ENCODE measurements at places on chromosomes 7 and 10.

- DNase-seq = no peak
Measured at GRCh38 chr7:37332243-37333016, 116.2 kb downstream of the ELMO1 start.

- DNase-seq = no peak
Measured at GRCh38 chr7:14236834-14237233, 247.4 kb upstream of the ETV1 start.

GRCh38 chr7:43537765-43538403 is 45.0 kb upstream of the STK17A start:
- DNase-seq = no peak

DNA sequence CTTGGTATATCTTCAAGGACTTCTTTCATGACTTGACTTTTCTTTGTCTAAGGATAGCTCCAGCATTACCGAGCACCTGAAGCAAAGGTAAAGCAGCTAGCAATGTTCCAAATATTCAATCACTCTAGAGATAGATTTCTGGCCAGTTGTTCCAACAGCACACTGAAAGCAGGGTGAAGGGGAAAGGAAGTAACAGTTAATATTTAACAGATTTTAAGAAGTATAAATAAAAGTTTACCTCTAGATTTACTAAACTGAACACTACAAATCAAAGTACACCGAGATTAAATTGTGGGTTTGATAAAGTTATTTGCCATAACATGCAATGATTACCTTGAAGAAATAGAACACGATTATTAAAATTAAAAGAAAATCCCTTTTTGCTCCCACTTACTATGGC is 70.9 kb upstream of the GRID1 start:
- DNase-seq = no peak

- DNase-seq = no peak
Measured at GRCh38 chr10:77383861-77384553, 253.6 kb downstream of the KCNMA1 start.

DNA sequence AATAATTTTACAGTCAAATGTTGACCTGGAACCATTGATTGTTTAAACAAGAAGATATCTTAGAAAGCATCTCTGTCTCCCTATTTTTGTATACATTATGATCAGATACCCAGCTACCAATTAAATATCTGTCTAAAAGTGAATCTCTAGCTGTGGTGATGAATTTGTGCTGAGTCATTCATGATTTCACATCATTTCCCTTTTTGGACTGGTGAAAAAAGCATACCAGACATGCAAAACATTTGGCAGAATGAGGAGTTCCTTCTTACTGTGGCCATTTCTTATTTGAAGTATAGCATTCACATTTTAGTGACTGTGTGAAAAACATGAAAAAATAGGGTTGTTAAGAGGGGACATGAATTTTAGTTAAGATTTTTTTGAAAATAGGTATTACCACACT is 98.0 kb upstream of the GATA3 start:
- no peak for DNase-seq

DNA sequence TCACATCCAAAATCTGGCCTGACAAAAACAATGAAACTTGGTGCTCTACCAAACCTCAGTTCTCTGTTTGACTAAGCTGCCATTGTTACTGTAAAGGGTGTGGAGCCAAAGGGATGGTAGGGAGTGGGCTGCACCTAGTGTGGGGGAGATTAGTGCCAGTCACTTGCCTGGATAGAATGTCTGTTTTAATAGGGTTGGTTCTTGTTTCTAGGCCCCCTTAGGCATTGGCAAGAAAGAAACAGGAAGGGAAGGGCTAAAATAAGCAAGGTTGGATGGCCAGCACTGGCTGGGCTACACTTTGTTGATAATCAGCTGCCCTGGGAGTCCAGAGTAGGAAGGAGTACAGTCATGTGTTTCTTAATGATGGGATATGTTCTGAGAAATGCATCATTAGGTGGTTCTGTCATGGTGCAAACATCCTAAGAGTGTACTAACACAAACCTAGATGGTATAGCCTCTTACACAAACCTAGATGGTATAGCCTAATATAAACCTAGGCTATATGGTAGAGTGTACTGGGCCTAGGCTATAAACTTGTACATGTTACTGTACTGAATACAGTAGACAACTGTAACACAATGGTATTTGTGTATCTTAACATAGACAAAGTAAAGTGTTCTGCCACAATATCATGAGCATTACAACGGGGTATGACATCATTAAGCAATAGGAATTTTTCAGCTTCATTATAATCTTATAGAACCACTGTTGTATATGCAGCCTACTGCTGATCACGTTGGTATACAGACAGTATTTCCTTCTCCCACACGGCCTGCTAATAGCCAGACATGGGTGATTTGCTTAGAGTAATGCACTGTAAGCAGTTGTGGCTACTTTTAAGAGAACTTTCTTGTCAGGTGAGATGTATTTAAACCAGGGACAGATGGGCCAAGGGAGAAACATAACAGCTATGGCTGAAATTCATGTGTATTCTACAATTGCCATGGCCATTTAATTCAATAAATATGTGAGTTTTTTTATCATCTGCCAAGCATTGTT is 15.4 kb downstream of the BBIP1 start:
- no peak for DNase-seq

- no peak for DNase-seq
Measured at GRCh38 chr10:75547391-75548298, 116.2 kb downstream of the LRMDA start.

DNA sequence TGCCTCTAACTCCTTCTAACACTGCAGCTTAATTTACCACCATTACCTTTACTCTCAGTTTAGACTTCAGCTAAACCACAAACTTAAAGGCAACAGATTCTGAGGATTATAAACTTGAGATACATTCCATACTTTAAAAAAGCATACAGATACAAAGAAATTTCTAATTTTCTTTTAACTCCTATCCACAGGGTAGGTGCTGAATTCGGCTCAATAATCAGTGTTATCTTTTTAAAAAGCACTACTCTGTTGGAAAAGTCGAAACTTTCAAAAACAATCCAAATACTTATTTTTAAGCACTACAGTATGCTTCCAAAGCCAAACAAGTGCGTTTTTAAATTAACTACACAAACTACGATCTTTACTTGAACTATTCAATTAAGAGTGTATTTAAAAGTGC is 1.0 kb downstream of the SMNDC1 start:
- no peak for DNase-seq

GRCh38 chr10:70684374-70684773 is 12.1 kb downstream of the ADAMTS14 start:
- DNase-seq = no peak

DNA sequence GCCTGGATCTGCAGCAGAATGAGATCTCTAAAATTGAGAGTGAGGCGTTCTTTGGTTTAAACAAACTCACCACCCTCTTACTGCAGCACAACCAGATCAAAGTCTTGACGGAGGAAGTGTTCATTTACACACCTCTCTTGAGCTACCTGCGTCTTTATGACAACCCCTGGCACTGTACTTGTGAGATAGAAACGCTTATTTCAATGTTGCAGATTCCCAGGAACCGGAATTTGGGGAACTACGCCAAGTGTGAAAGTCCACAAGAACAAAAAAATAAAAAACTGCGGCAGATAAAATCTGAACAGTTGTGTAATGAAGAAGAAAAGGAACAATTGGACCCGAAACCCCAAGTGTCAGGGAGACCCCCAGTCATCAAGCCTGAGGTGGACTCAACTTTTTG is 21.4 kb downstream of the LRRC17 start:
- no peak for DNase-seq
